ENCODE measurements at places on chromosomes 6 and 20.
A peak's percentile ranks its signal among the peaks of the same experiment; 100 is the strongest.

DNA sequence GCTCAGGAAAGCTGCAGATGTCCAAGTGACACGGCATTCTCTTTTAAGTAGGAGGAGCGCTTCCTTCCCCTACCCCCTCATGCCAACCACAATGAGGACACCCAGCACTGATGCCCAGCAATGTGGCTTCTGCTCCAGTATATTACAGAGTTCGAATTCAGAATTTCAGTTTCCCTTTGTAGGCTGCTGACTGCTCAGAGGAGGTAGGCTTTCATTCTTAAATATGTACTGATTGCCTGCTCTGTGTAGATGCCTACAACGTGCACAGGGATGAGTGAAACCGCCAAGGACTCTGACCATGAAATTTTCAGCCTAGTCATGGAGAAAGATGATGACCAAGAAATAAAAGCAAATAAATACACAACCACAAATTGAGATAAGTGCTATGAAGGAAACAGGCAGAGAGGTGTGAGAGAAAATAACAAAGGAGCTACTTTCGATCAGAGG lies 50.9 kb upstream of the TNFAIP3 start:
- no peak for DNase-seq

DNA sequence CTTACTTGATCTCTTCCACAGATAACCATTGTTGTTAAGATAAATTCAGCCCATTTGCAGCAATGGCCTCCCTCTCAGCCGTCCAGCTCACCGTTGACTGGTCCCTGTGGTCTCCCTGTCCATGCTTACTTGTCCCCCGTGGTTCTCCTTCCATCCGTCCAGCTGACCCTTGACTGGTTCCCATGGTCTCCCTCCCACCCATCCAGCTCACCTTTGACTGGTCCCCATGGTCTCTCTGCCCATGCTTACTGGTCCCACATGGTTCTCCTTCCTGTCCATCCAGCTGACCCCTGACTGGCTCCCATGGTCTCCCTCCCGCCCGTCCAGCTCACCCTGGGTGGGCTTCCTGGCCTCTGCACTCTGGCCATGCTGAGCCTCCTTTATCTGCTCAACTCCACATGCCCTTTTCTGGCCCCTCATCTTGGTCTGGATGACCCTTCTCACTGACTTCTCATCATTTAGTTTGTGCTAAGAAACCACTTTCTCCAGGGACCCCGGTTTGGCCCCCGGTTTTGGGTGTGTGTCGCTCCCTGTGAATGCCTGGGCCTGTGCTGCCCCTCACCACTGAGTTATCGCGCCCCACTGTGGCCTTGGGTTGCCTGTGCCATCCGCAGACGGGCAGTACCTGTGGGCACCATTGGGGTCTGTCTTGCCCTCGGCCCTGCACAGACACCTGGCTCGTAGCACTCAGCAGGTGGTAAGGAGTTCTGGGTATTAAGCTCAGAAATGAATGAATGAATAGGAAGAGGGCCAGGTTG lies 146.4 kb downstream of the ERMARD start:
- no peak for DNase-seq

DNA sequence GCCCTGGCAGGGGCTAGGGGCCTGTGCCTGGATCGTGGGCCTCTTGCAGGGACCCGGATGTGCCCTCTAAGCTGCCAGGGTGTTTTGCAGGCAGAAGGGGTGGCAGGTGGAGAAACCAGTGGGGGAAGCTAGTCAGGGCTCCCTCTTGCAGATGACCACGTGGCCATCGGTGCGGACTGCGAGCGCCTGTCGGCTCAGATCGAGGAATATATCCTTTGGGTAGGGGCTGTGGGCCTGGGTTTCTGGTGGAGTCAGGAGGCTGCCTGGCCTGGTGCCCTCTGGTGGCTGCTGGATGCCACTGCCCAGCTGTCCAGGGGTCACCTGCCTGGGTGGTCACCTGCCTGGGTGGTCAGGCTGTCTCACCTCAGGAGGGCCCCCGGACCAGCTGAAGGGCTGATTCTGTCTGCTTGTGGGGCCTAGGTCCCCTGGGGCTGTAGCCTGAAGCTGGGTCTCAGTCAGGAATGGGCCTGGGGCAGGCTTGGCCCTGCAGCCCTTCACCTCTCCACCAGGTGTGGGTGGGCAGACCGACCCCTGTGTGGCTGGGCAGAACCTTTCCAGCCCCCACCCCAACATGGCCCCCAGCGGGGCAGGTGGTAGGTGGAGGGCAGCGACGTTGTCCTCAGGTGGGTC lies 6.7 kb downstream of the TCEA2 start:
- DNase-seq = peak; percentile 68

DNA sequence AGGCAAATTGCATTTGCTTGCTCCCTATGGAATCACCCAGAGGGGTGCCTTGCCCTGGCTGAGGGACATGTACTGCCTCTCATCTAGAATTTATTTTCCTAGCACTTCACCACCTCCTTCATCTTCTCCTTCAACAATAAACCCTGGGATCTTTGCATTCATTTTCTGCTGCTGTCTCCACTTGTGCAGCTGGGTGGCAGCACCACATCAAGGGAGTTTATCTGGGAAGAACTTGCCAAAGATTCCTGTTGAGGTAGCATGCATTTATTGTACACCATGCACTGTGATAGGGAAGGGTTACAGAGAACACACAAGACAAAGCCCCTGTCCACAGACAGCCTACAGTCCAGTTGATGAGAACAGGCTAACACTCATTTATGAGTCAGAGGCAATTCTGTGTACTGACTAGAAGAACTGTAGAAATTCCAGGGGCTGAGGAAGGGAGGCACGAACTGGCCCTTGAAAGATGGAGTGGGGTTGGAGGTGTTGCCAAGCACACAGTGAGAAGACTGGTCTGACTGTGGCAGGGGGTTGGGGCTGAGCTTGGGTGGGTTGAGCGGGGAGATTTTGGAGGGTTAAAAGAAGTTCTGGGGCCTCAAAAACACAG lies 17.5 kb downstream of the C20orf173 start:
- peak; percentile 68 for DNase-seq

- DNase-seq = no peak
Observed at GRCh38 chr6:136640132-136640915, 90.1 kb upstream of the MAP7 start.

GRCh38 chr6:72948153-72948552 lies 277.1 kb downstream of the KHDC1L start:
- DNase-seq = no peak

- peak; percentile 59 for DNase-seq
Observed at GRCh38 chr6:125792680-125793079, 1.9 kb downstream of the NCOA7 start.

- no peak for DNase-seq
Observed at GRCh38 chr6:137536104-137536773, 42.0 kb upstream of the OLIG3 start.

- DNase-seq = no peak
Observed at GRCh38 chr6:19731282-19731681, 105.9 kb upstream of the ID4 start.
